ENCODE measurements at places on chromosomes 2 and 18.

DNA sequence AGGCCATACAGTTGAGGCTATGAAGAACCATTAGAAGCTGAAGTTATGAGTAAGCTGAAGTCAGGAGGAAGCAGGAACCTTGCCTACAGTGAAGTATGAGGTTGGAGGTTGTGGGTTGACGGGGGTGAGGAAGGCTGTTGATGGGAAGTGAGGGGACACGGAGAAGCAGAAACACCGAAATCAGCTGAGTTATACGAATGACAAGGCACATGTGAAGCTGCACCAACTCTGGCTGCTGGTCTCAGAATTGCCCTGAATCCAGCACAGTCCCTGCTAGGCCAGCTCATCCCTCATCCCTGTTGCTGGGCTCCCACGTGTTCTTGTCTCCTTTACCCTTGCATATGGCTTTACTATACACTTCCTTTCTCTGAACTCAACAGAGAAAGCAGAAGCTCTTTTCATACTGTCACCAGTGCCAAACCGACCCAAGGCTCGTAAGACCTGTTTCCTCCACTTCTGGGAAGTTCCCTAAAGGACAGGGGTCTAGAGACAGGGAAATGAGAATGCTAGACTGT lies 9.2 kb upstream of the TMEM247 start:
- DNase-seq: no peak

DNA sequence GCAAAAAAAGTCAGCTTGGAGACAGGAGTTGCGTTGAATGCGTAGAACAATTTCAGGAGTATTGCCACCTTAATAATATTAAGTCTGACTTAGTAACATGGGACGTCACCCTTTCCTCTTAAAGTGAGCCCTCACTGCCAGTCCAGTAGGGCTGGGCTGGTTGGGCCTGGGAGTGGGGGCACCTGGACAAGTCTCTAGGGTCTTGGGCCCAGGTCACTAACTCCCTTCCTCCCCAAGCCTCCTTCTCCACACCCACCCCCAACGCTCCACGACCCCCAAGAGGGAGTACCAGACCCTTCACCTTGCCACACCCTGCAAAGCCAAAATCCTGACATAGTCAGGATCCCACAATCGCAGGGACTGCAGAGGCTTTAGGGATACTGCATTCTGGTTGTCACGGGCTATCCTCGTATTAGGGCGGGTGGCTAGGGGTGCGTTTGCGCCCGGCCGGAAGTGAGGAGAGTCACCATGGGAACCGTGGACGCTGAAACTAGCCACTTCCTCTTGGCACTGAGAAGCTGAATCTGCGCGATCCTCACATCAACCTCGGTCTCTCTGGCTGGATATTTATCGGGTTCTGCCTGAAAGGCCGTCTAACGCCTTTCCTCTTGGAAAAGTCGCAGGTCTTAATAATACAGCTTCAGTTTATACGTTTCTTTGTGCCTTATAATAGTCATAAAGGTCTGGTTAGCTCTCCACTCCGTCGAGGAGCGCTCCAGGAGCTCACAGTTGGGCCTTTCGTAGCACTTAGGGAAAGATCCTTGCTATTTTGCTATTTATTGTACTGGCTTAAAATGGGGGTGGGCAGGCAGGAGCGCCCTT lies 10.3 kb upstream of the CXXC1 start:
- no peak for DNase-seq

- no peak for DNase-seq
Measured at GRCh38 chr2:46837704-46838103, 77.9 kb downstream of the MCFD2 start.

DNA sequence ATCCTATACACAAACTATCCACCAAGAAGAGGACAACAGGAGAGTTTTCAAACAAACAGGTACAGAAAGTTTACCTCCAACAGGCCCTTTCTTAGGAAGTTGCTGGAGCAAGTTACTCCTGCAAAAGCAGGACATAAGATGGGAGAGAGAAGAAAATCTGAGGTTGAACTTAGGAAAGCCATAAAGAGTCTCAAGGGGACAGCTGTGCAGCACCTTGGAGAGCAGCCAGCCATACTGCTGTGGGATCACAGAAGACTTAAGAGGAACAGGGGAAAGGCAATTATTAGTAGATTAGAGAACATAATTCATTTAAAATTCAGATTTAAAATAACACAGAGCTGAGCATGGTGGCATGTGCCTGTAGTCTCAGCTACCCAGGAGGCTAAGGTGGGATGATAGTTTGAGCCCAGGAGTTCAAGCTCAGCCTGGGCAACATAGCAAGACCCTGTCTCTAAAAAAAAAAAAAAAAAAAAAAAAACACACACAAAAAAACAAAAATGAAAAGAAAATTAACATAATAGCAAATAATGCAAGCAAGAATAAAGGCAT lies 148.1 kb upstream of the SIX3 start:
- no peak for DNase-seq

GRCh38 chr18:41262688-41263087 lies 692.3 kb upstream of the PIK3C3 start:
- no peak for DNase-seq

DNA sequence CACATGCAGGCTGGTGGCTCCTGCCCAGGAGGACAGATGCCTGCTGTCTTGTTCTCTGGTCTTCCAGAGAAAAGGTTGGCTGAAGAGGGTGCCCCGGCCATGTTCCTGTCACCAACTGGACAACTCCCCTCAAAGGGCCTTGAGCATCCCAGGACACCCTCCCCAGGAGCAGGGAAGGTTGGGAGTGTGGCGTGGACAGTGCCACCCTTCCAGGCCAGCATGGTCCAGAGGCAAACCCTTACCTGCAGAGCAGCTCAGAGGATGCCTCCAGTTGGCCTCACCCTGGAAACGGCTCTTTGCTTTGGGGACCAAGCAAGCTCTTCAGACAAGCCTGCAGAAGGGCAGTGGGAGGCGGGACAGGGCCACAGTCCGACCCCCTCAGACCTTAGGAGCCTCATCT lies 4.9 kb upstream of the GPC1 start:
- no peak for DNase-seq

- DNase-seq: peak; percentile 38
Measured at GRCh38 chr2:23940718-23941620, 706 bp downstream of the UBXN2A start.

DNA sequence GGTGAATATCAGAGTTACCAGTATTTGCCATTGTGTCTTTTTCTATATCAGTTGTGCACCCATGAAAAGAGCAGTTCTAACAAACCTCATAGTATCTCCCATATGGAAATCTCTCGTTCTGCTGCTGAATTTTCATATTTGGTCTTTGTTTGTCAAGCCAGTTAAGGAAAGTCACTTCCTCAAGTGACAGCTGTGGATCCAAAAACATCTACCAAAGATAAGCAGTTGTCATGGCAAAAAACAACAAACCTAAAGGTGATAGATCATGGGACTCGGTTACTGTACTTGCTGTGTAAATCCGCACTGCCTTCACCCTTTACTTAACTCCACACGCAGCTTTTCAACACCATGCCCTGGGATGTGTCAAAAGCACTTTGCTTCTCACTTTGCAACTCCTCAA lies 17.3 kb downstream of the BMP10 start:
- DNase-seq: no peak

- peak; percentile 4 for DNase-seq
Measured at GRCh38 chr2:196849895-196850294, 40.7 kb upstream of the C2orf66 start.

Data from RWPE1 (cell line).